Nephron progenitor cell (in vitro differentiated cells): ENCODE measurements at places on chromosomes 1 and 21.

DNA sequence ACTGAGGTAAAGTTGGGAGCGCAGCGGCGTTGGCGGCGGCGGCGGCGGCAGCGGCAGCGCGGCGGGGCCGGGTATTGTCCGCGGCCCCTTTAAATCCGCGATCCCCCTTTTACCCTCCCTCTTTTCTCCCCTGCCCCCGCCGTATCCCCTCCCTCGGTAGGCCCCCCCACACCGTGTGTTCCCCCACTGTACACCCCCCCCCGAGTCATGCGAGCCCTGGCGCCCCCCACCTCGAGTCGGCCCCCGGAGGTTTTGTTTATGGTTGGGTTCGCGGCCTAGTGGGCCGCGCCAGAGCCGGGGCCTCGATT is 169 bp downstream of the UBAP2L start:
- no peak for DNase-seq

DNA sequence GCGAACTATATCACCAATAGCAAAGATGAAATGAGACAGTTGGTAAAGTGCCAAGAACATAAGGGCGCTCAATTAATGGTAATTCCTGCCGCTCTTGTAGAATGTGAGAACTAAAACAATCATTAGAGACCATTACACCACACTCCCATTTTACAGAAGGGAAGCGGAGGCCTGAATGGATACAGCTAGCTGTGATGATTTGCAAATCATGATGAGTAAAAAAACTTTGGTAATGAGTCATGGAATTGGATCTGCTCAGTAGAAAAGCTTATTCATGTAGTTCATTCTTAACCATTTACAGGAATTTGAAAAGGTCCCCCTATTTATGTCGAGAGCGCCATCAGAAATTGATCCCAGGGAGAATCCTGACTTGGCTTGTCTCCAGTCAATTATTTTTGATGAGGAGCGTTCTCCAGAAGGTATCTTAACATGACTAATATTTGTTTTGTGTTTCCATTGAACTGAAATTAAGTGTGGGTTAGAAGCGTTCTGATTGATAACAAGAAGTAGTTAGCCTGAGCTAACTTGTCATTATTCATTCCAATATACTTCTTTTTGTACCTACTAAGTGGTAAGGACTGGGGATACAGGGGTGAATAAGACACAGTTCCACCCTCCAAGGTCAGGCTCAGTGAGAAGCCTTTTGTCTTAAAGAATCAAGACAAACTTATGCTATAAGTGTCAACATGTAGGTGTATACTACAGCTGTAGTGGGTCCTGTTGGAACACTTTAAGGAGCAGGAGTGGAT is 812 bp downstream of the TTC4 start:
- DNase-seq, result no peak

GRCh38 chr1:23169195-23169575 is 529 bp upstream of the LUZP1 start:
- DNase-seq, result no peak

- DNase-seq, result no peak
Measured at GRCh38 chr1:69413129-69413528, 154.6 kb upstream of the LRRC7 start.

DNA sequence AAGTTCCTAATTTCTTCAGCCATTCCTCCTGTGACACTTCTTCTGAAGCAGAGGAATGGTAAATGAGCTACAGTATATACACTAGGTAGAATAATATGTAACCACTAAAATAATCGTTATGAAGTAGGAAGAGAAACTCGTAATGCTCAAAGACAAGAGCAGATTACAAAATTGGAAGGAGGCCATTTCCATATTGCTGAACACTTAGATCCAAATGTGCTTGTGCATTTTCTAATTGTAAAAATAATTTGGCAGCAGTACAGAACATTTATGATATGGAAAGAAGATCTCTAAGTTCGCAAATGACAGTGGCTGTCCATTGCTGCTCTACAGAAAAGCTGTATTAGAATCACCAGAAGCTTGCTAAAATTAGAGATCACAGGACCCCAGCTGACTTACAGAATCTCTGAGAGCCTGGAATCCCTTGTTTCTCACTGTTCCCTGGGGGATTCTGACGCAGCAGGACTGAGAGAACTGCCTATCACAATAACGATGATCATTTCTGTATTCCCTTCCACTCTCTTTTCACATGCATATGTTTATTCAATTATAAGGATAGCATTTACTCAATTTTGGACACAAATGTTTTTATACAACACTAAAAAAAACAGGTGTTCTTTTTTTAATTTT is 242.1 kb downstream of the OMA1 start:
- no peak for DNase-seq

DNA sequence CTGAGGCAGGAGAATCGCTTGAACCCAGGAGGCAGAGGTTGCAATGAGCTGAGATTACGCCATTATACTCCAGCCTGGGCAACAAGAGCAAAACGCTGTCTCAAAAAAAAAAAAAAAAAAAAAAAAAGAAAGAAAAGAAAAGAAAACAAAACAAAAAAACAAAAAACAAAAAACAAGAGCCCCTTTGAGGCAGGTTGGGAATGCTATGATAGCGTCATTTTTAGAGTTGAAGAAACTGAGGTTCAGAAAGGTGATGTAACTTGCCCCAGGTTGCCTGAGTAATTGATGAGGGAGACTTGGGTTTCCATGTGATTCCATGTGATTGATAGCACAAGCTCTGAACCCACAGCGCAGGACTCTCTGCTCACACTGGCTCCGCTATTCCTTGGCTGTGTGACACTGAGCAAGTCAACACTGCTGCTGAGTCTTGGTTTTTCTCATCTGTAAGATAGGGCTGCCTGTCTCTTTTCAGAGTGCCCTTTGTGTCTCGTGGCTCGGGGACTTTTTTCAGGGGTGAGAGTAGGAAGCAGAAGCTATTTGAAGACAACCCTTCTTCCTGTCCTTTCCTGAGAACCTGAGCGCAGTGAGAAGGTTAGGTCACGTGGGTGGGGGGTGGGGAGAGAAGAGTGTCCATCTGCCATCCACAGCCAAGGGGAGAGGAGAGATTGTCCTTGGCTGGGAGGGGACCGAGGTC is 2.5 kb downstream of the CNR2 start:
- DNase-seq, result no peak

DNA sequence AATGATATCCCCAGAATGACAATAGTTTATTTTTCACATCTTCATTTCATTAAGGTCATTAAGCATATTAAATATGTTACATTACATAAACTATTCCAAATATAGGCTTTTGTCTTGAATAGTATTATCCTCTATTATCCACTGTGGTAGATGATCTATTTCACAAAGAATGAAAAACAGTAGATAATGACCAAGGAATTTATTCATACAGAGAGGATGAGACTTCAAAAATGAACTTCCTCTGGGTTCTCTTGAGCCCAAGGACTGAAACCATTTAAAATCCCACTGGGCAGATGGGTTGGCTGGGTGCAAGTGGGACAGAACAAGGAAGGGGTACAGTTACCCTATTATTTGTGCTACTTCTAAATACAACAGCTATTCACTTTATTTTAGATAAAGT is 33.0 kb downstream of the PTPN14 start:
- DNase-seq, result no peak

- DNase-seq, result no peak
Measured at GRCh38 chr1:184284900-184285299, 101.9 kb upstream of the C1orf21 start.

DNA sequence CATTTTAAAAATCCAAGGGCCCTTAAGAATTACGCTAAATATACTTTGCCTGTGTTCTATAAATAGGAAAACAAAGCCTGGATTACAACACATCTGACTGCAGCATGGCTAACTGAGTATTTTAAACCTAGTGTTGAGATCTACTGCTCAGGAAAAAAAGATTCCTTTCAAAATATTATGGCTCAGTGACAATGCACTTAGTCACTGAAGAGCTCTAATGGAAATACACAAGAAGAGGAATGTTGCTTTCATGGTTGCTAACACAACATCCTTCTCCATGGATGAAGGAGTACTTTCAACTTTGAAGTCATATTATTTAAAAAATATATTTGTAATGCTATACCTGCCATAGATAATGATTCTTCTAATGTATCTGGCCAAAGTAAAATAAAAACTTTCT is 248.3 kb upstream of the NEGR1 start:
- DNase-seq, result no peak

DNA sequence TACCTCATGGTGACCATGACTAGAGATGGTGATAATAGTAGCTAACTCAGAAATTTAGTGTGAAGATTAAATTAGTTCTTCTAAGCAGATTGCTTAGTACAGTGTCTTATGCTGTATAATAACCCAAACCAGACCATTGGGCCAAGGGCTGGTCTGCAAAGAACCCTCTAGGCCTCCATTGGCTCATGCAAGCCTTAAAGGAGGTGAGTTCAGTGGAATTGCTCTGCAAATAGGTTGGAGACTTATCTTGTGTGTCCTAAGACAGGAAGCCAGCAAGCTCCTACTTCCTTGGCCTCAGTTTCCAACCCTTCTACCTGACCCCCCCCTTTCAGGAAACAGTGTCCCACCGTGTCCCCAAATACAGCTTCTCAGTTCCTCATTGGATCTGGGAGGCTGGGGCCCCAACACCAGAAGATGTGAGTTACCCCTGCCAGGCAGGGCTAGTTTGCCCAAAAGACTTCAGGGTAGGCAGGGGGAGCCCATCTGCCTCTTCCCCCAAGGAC is 1.9 kb upstream of the MEF2D start:
- DNase-seq, result no peak

GRCh38 chr1:69123486-69123885 is 444.2 kb upstream of the LRRC7 start:
- DNase-seq, result no peak

- no peak for DNase-seq
Measured at GRCh38 chr1:205630241-205630640, 1.6 kb downstream of the ELK4 start.
